H7 (cell line): ENCODE measurements at places on chromosomes 5 and 9.

DNA sequence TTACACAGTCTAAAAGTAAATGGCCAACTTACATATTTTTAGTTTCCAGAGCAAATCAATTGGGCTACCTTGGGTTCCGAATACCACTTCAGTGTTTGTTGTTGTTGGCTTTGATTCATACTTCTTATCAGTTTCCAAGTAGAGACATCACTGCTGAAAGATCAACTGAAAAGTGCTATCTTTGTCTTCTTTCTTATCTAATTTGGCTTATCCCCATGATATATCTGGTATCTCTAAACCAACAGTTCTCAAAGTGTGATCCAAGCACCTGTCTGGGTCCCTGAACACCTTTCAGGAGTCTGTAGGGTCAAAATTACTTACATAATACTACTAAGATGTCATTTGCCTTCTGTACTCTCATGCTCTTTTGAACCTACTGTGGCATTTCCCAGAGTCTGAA, 200.0 kb downstream of the PARP8 start:
- DNase-seq, result no peak

DNA sequence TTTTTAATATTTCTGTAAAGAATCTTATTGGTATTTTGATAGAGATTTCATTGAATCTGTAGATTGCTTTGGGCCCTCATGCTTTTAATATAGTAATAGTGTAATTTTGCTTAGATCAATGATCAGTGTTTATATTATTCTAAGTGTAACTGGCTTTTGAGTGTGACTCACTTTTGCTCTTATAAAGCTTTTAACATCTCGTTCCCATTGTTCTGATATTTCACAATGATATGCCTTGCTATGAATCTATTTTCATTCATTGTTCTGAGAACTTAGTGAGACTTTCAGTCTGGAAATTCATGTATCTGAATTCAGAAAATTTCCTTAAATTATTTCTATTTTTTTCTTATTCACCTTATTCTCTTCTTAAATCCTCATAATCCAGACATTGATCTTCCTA, 13.5 kb upstream of the MAMDC2 start:
- no peak for DNase-seq

GRCh38 chr5:180375955-180376354, 22.8 kb upstream of the GFPT2 start:
- DNase-seq, result no peak

- DNase-seq, result no peak
Observed at GRCh38 chr9:22416692-22417060, 29.9 kb upstream of the DMRTA1 start.

DNA sequence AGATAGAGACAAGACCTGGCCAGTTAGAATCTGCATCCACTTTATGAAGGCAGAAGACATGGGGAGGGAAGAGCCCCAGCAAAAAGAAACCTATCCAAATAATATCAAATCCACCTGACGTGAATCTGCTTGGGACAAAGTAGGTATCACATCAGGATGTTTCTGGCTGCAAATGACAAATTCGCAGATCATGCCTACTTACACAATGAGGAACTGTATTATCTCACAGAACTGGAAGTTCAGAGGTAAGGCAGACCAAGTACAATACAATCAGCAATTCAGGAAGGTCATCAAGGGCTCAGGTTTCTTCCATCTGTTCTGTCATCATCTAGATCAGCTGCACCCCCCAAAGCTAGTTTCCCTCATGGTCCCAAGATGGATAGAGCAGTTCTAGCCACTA, 13.2 kb upstream of the NR4A3 start:
- DNase-seq, result no peak

GRCh38 chr5:43309637-43310036, 3.6 kb downstream of the HMGCS1 start:
- DNase-seq, result no peak

DNA sequence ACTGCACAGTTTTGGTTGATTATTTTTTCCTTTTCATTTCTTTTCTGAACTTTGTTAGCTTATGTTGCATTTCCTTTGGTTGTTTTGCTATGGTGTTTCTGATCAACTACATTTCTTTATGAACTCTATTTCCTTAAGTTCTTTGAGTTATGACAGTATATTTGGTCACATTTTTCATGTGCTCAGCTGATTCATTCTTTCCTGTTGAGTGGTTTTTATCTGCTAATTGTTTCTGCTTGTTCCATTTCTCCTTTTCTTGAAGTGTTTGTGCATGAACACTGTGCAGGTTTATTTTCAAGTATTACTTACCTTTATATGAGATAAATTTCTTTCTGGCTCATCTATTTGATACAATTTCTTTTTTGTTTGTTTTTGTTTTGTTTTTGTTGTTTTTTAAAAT, 50.9 kb upstream of the MACIR start:
- no peak for DNase-seq
